ENCODE measurements at places on chromosomes 12 and 14. TPM values are rescaled to one million over a fixed set of nuclear protein-coding genes. Genes with fewer than 3 reads are reported as not detected.

Gene CCNB1IP1
- 46.5 TPM for total RNA-seq

Gene IAPP
- not detected for total RNA-seq

Gene HVCN1
- total RNA-seq: 0.86 TPM

Gene ACVRL1
- total RNA-seq: 0.20 TPM

Gene KLRF1
- total RNA-seq: not detected

Gene KRT2
- total RNA-seq: not detected

Gene RNASE7
- 0.07 TPM for total RNA-seq

Gene PTMS
- total RNA-seq: 588 TPM

Gene ABCD2
- not detected for total RNA-seq

Gene TRHDE
- total RNA-seq: 0.18 TPM

Gene CCDC175
- not detected for total RNA-seq

Gene LALBA
- total RNA-seq: not detected

Gene TMEM119
- total RNA-seq: 0.20 TPM
